ENCODE measurements at places on chromosomes 5 and 9.

GRCh38 chr5:157870837-157871834 is 12.2 kb upstream of the CLINT1 start:
- no peak for DNase-seq

DNA sequence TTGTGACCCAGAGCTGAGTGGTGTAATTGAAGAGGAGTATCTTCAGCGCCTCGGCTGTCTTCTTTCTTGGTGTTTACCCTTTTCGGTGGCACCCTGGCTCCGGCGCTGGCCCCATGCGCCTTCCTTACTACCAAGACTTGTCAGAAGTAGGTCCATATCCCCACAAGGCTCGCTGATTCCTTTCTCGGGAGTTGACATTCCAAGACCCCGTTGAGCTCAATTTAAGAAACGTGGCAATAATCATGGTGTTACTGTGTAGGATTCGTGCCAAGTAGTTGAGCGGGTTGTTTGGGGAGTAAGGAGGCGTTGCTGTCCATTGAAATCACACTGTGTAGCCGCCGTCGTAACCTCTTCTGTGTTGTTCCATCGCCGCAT is 795 bp downstream of the NDUFAF2 start:
- peak; percentile 24 for DNase-seq

- no peak for DNase-seq
Measured at GRCh38 chr9:118609355-118610044, 759.7 kb downstream of the BRINP1 start.

DNA sequence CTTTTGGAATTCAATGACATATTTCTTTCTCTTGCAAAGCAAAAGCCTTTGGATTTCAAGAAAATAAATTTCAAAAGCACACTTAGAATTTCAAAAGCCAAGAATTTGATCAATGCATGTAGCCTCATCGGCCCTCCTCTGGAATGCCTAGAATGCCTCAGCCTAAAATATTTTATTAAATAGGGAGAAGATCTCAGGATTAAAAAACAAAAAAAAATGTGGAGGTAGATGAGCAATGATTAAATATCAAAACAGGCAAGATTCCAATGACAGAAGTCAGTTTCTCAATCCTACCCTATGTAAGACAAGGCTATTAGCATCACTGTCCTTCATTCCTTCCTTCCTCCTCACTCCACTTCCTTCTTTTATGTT is 169.0 kb downstream of the CDH6 start:
- DNase-seq = no peak

DNA sequence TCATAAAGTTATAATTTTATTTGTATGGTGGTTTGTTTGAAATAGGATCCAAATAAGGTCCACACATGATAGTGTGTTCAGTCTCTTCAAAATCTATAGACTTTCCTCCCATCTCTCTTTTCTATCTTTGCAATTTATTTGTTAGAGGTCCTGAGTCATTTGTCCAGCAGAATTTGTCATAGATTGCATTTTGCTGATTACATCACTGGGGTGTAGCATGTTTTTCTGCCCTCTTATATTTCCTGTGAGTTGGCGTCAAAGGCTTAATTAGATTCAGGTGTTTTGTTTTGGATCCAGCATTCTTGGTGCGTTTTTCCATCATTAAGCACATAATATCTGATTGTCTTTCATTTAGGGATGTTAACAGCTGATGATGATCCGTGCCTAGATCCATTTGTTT is 15.0 kb downstream of the CYFIP2 start:
- no peak for DNase-seq

GRCh38 chr5:52063186-52063585 is 679.9 kb downstream of the ISL1 start:
- no peak for DNase-seq

Data from GM13976 (cell line).